ENCODE measurements at places on chromosomes 2 and 18.

GRCh38 chr18:8991155-8991554 is 111.3 kb upstream of the NDUFV2 start:
- no peak for DNase-seq

- no peak for DNase-seq
Observed at GRCh38 chr2:216665717-216666116, 29.6 kb downstream of the IGFBP5 start.

DNA sequence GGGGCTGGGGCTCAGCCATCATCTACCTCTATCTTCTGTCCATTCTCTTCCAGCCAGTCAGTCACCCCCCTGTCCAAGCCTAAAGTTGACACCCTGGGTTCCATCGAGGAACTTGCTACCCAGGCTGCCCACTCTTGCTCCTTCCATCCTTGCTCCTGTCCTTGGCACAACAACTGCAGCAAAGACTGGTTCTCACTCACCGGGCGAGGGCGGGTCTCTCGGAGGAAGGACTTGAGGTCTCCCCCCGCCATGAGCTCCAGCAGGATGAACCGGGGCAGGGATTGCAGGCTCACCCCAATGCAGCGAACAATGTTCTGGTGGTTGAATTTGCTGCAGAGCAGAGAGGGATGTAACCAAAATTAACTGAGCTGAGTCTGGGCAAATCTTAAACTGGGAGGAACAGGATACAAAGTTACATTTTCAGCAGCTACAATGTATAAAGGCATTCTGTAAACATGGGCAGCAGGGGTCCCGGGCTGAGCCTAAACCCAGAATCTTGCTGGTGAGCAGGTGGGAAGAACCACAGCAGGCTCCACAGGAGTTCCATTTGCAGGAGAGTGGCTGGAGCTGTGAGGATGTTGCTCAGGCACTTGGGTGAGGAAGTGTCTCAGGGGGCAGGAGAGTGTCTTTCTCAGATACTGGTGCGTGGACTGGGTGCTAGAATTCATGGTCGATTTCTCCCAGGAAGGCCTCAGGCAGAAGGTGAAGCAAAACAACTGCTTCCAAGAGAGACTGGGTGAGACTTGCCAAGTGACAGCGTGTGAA is 105.5 kb downstream of the CLIP4 start:
- no peak for DNase-seq

- DNase-seq, result no peak
Observed at GRCh38 chr2:160408173-160408958, 85.2 kb downstream of the RBMS1 start.

DNA sequence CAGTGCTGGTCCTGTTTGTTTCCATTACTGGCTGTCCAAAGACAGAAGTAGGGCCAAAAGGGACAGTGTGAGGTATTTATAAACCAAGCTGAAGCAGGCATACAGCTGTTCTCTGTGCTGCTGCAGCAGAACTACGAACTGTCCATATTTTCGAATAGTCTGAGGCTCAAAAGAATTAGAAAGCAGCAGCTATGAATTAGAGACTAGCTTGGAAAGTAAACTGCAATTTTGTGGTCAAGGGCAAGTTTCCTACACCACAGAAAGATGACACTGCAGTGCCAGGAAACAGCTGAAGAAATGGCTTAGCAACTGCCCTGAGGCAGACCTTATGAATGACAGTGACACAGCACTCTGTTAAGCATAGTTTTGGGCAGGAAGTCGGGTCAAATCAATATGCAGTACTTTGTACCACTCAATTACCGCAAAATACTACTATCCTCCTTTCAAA is 125.3 kb downstream of the TMEM131 start:
- DNase-seq, result no peak
